ENCODE measurements at places on chromosomes 3 and 15. TPM values are rescaled to one million over a fixed set of nuclear protein-coding genes. Genes with fewer than 3 reads are reported as not detected.

ANKDD1A gene
- polyA plus RNA-seq = 3.4 TPM

RHOV gene
- not detected for polyA plus RNA-seq

FLNB gene
- polyA plus RNA-seq = 19.7 TPM

GOLGA6D gene
- polyA plus RNA-seq = not detected

SLC24A5 gene
- polyA plus RNA-seq = not detected

PLCL2 gene
- polyA plus RNA-seq = 43.4 TPM

HHLA2 gene
- not detected for polyA plus RNA-seq

MELTF gene
- polyA plus RNA-seq = not detected

SLC6A1 gene
- polyA plus RNA-seq = not detected

CLEC3B gene
- not detected for polyA plus RNA-seq

PLAAT1 gene
- not detected for polyA plus RNA-seq

FBXW12 gene
- polyA plus RNA-seq = not detected

CTXN2 gene
- polyA plus RNA-seq = not detected

NEK10 gene
- not detected for polyA plus RNA-seq

SEMA3G gene
- 0.04 TPM for polyA plus RNA-seq

SPESP1 gene
- polyA plus RNA-seq = 1.3 TPM

NUP210 gene
- 72.2 TPM for polyA plus RNA-seq

SGO1 gene
- 8.3 TPM for polyA plus RNA-seq

C3orf70 gene
- 0.10 TPM for polyA plus RNA-seq

OXSR1 gene
- 13.0 TPM for polyA plus RNA-seq

SMCO1 gene
- not detected for polyA plus RNA-seq

SPRED1 gene
- polyA plus RNA-seq = 0.14 TPM

CP gene
- polyA plus RNA-seq = 0.24 TPM

STXBP5L gene
- polyA plus RNA-seq = not detected

IL17RD gene
- polyA plus RNA-seq = not detected

RBP2 gene
- not detected for polyA plus RNA-seq

EBLN2 gene
- 0.80 TPM for polyA plus RNA-seq

SCN11A gene
- not detected for polyA plus RNA-seq

CD200 gene
- polyA plus RNA-seq = 40.9 TPM

GOLGA8S gene
- not detected for polyA plus RNA-seq

ZNF501 gene
- 2.0 TPM for polyA plus RNA-seq

EAF2 gene
- polyA plus RNA-seq = 296 TPM

FBN1 gene
- polyA plus RNA-seq = not detected

ANKRD63 gene
- polyA plus RNA-seq = not detected

SORD gene
- 20.3 TPM for polyA plus RNA-seq

GOLGA8G gene
- not detected for polyA plus RNA-seq

ABI3BP gene
- polyA plus RNA-seq = not detected

MLF1 gene
- not detected for polyA plus RNA-seq

NR1I2 gene
- polyA plus RNA-seq = 0.58 TPM

CHST13 gene
- polyA plus RNA-seq = not detected

SPSB4 gene
- not detected for polyA plus RNA-seq

SLC6A20 gene
- polyA plus RNA-seq = 0.69 TPM

MOBP gene
- polyA plus RNA-seq = not detected

ZIC4 gene
- not detected for polyA plus RNA-seq

PLA2G4D gene
- not detected for polyA plus RNA-seq

GOLGA6L10 gene
- polyA plus RNA-seq = 0.19 TPM

DNAH12 gene
- not detected for polyA plus RNA-seq

KBTBD13 gene
- not detected for polyA plus RNA-seq

CCDC54 gene
- polyA plus RNA-seq = not detected

UPK1B gene
- polyA plus RNA-seq = not detected

GCNT3 gene
- not detected for polyA plus RNA-seq

LOXL1 gene
- polyA plus RNA-seq = 0.55 TPM
